SJCRH30 (cell line): ENCODE measurements at places on chromosomes 7 and 10. TPM values are rescaled to one million over a fixed set of nuclear protein-coding genes. Genes with fewer than 3 reads are reported as not detected.

GRCh38 chr10:44895280-44895679 is 15.9 kb upstream of the TMEM72 start:
- no peak for DNase-seq

The TMEM213 gene
- not detected in 2 replicates for total RNA-seq

The SSC4D gene
- 0.86 and 1.8 TPM in 2 replicates for total RNA-seq

DNA sequence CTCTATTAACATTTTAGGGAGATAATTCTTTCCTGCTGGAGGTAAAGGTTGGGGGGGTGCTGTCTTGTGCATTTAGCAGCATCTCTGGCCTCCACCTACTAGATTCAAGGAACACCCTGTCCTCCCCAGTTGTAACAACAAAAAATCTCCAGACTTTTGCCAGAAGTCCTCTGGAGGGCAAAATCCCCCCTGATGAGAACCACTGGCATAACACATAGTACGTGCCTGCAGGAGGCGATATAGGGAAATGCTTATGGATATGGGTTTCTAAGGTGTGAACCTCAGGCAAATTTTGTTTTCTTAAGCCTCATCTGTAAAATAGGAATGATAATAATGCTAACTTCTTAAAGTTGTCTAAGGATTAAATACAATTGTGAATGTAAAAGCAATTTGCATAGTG is 2.9 kb upstream of the OSBPL3 start:
- no peak for DNase-seq

- DNase-seq = no peak
These were observed 26.3 kb downstream of the GUSB start for GRCh38 chr7:65955718-65956117.

DNA sequence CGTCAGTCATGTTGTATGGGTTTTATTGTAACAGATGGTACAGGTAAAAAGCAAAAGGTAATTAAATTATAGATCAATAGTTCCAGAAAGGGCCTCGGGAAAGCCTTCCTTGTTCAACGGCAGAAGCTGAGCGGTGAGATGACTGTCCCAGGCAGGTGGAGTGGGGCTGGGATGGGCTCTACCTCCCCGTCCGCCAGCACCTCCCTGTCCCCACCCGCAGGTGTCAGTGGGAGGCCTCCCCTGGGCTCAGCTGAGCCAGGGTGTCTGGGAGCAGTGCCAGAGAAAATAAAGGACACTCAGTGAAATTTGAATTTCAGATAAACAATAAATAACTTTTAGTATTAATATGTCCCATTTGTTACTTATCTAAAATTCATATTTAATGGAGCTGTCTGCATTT is 58.9 kb downstream of the CLRN3 start:
- no peak for DNase-seq

GRCh38 chr10:6195846-6196245 is 6.9 kb upstream of the PFKFB3 start:
- DNase-seq = no peak

GRCh38 chr10:34666008-34666704 is 148.9 kb downstream of the PARD3 start:
- peak; percentile 32 for DNase-seq

GRCh38 chr7:46871516-46871915 is 710.4 kb downstream of the TNS3 start:
- no peak for DNase-seq

GRCh38 chr7:153530441-153530840 is 521.8 kb upstream of the DPP6 start:
- DNase-seq = no peak

DNA sequence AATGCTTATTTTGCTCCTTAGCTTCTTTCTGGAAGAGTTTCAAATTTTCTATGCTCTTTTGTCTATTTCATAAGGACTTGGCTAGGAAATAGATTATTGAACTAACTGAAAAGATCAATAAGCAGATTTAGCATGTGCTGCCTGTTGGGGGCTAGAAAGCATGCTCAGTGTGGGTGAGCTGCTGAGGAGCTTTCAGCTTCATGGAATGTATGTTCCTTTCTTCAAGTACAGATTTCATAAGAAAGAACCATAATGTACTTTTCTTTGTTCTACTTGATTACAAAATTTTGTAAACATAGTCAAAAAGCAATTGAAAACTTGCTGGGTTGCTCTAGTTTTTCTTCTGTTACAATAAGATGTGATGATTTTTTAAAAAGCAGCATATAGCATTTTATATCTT is 73.8 kb downstream of the TAF3 start:
- DNase-seq = no peak

The OIT3 gene
- 0.08 and 0.13 TPM in 2 replicates for total RNA-seq

GRCh38 chr10:66214721-66215404 is 711.0 kb upstream of the LRRTM3 start:
- peak; percentile 31 for DNase-seq

GRCh38 chr7:74525881-74526280 is 72.2 kb downstream of the GTF2IRD1 start:
- no peak for DNase-seq

The GIMAP7 gene
- not detected in 2 replicates for total RNA-seq

The NPTX2 gene
- not detected in 2 replicates for total RNA-seq

DNA sequence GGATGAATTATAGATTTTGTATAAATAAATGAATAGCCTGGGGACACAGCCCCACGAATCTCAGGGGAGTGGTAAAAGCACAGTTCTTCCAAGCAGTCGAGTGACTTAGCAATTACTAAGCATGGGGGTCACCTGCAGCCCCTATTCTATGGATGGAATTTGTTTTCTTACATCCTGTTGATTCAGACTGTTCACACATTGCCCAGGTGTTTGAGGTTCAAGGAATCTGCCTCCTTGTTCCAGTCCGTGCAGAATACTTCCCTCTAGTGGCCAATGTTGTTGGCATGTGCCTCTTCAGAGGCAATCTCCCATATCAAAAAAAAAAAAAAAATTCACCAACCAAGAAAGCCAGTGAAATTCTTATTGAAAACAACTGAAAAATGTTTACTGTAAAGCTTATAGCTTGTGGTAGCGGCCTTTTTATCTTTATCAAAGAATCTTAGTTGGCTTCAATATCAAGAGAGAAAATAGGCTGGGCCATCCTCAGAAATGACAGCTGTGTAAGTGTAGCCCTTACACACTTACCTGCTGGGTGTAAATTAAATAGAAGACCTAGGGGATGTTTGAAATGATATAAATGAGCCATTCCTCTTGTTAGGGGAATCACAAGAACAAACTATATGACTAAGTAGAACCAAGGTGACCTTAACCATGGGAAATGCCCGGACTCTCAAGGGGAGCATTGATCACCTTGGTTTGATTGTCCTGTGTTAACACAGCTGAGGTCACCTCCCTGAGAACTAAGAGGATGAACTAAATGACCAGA is 7.8 kb downstream of the LIPM start:
- peak; percentile 15 for DNase-seq

DNA sequence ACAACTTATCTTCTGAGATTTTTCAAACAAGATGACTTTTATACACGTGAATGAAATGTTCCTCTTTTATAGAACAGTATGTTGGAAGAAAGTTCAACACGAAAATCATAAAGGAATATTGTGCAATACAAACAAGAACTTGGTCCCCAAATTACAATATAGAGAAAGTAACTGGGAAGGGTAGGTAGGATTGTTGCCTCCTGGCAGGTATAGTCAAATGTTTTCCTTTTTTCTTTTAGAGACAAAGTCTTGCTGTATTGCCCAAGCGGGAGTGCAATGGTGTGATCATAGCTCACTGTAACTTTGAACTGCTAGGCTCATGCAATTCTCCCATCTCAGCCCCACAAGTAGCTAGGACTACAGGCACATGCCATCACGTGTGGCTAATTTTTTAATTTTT is 582.6 kb downstream of the PARD3 start:
- no peak for DNase-seq

GRCh38 chr7:97179454-97180104 is 62.1 kb downstream of the SDHAF3 start:
- peak; percentile 47 for DNase-seq

GRCh38 chr7:7581531-7582179 is 15.0 kb downstream of the MIOS start:
- DNase-seq = no peak

GRCh38 chr10:22894714-22895113 is 33.1 kb upstream of the ARMC3 start:
- peak; percentile 85 for DNase-seq

GRCh38 chr10:124725171-124725631 is 19.0 kb downstream of the FAM53B start:
- no peak for DNase-seq

DNA sequence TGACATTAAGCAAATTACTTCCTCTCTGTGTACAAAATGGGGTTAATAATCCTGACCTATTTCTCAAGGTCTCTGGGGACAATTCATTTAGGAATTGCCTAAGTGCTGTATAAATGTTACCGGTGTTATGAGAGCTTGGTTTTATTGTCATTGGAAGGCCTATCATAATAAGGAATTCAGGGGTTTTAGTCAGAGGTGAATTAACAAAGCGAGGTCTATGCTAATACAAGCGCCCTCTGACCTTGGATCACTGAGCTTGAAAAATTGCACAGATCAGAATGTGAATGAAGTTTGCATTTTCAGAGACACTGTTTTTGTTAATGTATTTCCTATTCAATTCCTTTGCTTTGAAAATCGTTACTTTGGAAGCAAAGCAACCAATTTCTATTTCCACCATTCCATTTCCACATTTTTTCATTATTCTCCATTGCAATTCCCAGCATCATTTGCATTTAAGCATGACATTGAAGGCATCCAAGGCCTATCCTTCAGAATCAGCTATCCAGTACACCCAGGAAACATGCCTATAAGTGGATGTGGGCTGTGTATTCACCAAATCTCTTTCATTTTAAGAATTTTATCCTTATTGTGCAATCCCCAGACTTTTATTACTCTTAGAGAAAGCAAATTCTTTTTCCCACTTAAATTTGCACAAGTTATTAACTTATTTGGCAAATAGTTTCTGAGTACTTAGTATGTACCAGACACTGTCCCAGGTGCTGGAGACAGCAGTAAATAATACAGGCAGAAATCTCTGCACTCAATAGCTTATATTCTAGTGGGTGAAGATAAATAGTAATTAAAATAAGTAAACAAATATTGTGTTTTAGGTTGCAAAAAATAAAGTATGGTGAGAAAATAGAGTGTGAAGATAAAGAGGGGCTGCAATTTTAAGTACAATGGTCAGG is 133.1 kb downstream of the NRCAM start:
- DNase-seq = no peak

The CHN2 gene
- total RNA-seq = 3.5 and 4.7 TPM in 2 replicates

DNA sequence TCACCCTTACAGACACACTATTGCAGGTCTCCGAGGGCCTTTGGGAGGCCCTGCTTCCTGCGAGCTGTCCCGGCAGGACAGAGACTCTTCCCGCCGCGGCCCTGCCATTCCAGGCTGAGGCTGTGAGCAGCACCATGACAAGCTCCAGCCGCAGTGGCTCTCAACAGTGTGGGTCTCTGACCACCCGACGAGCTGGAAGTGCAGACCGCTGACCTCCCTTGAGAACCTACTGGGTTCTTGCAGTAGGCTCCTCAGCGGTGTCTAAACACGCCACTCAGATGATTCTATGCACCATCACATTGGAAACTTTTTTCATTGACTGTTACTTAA is 303.4 kb downstream of the WDR37 start:
- no peak for DNase-seq

The STEAP1B gene
- total RNA-seq = 0.23 TPM in 1 of 2 replicates, not detected in the other

DNA sequence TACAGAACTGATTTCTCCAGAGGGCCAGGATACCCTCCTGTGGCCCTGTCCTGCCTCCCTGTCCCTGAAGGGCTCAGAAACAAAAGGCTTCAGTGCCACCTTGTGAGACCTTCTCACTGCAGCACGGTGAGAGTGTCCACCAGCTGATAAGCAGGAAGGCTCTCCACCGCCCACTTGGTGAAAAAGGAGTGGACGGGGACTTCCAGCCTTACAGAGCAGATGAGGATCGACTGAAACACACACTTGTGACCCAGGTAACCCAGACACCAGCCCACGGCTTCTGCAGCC is 330.1 kb downstream of the GRID1 start:
- DNase-seq = no peak

DNA sequence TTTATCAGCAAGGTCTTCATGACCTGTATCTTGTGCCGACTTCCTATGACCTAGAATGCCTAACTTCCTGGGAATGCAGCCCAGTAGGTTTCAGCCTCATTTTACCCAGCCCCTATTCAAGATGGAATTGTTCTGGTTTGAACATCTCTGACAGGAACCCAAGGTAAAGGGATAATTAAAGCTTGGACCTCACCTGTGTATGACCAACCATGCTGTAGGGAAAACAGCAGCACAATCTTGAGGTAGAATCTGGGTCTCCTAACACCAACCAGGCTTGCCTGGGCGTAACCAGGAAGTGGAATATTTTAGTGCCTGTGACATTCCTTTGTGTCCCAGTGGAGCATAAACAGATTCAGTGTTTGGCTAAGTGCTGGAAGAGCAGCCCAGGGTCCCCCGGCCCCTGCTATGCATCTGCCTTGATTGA is 94.1 kb downstream of the PFKFB3 start:
- no peak for DNase-seq

- no peak for DNase-seq
These were observed 179.9 kb downstream of the SFMBT2 start for GRCh38 chr10:7230951-7231350.

The MOGAT3 gene
- total RNA-seq = not detected in 2 replicates

- DNase-seq = no peak
These were observed 37.9 kb downstream of the SKIDA1 start for GRCh38 chr10:21487416-21488180.

The CALU gene
- total RNA-seq = 290 and 291 TPM in 2 replicates

DNA sequence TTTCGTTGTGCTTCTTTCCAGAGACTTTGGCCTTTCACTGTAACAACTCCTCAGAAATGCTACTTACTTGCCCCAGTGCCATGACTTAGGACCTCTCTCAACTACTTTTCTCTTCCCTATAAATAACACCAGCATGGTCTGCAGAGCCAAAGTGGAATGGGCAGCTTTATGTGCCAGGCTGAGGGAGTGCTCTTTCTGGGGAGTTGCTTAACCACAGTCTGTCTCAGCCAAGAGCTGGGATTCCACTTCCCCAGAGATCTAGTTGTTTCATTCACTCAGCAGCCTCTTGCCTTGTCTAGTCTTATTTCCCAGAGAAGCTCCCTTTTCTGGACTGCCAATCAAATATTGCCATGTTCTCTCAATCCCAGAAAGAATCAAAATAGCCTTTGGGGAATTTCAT is 912.2 kb downstream of the GRID1 start:
- DNase-seq = no peak

DNA sequence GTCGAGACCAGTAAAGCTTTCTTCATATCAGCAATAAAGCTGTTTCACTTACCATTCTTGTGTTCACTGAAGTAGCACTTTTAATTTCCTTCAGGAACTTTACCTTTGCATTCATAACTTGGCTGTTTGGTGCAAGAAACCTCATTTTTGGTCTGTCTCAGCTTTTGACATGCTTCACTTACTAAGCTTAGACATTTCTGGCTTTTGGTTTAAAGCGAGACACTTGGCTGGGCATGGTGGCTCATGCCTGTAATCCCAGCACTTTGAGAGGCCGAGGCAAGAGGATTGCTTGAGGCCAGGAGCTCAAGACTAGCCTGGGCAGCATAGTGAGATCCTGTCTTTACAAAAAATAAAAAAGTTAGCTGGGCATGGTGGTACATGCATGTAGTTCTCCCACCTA is 15.8 kb downstream of the PLEKHA1 start:
- no peak for DNase-seq

The SGCE gene
- 52.5 and 55.2 TPM in 2 replicates for total RNA-seq

The NUTM2E gene
- total RNA-seq = 0.02 and 0.03 TPM in 2 replicates
